DMS 273 treated with DMSO at 0.1 percent for 48 hours (cell line): ENCODE measurements at places on chromosomes 1 and 21.
A peak's percentile ranks its signal among the peaks of the same experiment; 100 is the strongest.

GRCh38 chr1:245965398-245965797, 541.7 kb downstream of the SMYD3 start:
- DNase-seq: no peak

DNA sequence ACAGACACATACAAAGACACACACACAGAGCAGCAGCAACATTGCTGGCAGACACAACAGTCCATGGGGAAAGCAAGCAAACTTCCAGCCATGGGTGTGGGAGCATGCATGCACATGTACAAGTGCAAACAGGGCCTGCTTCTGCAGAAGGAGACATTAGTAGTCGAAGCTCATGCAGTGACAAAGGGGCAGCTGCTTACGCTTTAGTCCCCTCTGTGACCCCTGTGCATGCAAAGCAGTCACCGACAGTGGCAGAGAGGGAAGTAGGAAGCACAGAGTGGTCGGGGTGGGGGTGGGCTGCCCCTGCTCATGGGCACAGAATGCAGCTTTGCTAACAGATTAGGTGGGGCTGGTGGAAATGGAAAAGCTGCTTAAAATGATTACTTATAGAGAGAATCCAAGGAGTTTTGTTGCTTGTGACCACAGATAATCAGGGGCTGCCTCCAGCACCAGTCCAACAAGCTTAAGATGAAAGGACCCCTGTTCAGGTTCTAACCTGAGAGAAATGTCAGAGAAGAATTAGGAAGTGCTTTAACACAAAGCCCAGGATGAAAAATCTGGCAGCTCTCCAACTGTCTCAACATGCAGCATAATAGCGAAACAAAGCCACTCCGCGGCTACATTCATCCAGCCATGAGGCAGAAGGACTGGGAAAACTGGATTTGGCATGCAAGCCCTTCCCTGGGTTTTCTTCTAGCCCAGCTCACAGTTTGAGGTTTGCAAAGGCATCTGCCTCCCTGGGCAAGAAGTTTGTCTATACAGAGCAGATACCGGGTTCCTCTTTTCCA, 378.9 kb downstream of the KCNH1 start:
- peak; percentile 73 for DNase-seq

DNA sequence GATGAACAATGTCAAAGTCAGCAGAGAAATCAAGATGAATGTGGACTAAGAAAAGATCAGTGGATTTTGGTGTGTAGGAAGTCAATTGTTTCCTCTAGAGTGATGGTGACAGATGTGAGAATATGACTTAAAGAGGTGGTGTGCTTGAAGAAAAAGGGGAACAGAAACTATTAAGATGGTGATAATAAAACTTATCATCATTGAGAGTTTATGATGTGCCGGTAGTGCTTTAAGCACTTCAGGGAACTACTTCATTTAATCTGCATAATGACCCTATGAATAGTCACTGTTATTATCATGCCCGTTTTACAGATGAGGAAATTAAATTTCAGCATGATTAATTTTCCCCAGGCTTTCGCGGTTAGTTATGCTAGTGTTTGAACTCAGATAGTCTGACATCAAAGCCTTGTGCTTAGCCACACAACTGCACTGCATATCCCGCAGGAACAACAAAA, 246.9 kb upstream of the LRRC7 start:
- no peak for DNase-seq

DNA sequence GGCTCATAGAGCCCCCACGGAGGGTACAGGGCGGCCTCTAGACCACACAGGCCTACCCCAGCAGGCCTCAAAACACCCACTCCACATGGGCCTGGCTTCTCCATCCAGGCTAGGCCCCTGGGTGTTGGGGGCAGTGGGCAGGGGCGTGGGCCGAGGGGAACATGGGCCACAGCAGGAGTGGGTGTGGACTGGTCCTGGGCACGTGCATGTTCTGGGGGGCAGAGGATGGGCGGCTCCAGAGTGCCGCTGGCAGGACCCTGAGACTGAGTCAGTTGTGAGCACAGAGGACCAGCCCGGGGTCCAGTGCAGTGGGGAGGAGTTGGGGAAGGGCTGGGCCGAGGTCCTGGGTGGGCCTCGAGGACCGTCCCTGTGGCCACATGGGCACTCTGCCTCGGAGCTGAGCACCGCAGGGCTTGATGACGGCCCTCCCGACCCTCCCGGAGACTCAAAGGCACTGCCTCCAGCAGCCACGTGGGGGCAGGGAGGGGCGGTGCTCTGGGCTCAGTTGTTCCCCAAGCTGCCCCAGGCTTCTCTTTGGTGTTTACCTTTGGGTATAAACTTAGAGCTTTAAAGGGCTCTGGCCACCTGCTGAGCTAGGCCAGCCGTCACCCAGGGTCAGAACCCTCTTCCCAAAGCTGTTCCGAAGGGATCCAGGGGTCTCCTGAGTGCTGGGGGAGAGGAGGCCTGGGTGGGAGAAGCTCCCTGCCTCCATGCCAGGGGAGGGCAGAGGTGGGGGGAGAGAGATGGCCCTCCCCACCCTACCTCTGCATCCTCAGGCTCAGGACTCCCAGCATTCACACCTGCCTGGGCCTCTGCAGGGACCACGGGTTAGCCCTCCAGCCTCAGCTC, 79.9 kb downstream of the MORN1 start:
- peak; percentile 38 for DNase-seq

- DNase-seq: no peak
Measured at GRCh38 chr1:236619398-236619797, 15.1 kb upstream of the HEATR1 start.

DNA sequence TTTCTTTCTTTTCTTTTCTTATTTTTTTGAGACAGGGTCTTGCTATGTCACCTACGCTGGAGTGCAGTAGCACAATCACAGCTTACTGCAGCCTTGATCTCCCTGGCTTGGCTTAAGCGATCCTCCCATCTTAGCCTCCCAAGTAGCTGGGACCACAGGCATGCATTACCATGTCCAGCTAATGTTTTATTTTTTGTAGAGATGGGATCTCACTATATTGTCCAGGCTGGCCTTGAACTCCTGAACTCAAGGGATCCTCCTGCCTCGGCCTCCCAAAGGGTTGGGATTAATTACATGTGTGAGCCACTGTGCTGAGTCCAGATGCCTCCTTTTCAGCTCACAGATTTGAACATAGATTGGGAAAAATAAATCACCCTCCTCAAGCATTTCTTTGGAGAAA, 95.7 kb downstream of the UROD start:
- no peak for DNase-seq

- DNase-seq: no peak
Measured at GRCh38 chr1:31507221-31507620, 69.1 kb upstream of the TINAGL1 start.

GRCh38 chr1:228062812-228063211, 19.7 kb upstream of the ARF1 start:
- DNase-seq: no peak

- no peak for DNase-seq
Measured at GRCh38 chr1:25096307-25097150, 135.8 kb downstream of the SYF2 start.

DNA sequence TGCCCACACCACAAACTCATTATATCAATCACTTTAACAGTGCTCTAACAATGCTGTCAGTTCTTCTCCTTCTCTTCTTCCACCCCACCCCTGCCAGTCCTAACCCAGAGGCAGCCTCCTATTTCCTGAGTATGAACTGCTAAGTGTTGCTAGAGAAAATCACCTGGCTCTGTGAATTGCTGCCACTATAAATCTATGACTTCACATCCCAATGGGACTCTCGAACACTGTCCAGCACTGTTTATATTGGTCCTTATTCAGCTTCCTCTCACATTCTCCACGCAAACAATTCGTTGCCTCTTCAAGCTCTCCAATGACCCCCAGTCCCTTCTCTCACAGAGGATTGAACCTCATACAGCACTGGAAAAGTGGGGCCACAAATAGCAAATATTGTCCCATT, 27.0 kb upstream of the USH2A start:
- no peak for DNase-seq

DNA sequence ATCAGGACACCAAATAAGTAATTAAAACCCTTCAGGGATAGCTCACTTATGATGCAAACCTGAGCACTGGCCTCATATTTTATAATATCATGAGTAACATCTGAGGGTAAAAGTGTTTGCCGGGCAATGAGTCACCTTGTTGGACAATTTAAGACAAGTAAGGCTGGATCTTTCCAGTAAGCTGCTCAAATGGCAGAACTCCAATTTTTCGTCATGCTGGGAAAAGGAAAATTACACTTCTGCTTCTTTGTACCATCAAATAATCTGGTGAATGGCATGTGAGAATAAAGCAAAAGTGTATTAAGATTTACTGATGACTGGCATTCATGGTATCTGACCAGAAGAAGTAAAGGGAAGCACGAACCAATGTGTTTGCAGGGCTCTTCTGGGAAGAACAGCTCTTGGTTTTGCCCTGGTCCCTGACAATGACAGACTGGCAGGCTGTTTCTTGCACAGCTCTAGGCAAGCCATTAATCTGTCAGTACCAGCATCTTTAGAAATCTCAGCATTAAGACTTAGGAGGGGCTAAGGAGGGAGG, 392.2 kb downstream of the VAV3 start:
- peak; percentile 54 for DNase-seq

- DNase-seq: no peak
Measured at GRCh38 chr1:85630493-85630892, 49.9 kb downstream of the CCN1 start.

- no peak for DNase-seq
Measured at GRCh38 chr1:36641776-36642175, 159.1 kb upstream of the CSF3R start.

DNA sequence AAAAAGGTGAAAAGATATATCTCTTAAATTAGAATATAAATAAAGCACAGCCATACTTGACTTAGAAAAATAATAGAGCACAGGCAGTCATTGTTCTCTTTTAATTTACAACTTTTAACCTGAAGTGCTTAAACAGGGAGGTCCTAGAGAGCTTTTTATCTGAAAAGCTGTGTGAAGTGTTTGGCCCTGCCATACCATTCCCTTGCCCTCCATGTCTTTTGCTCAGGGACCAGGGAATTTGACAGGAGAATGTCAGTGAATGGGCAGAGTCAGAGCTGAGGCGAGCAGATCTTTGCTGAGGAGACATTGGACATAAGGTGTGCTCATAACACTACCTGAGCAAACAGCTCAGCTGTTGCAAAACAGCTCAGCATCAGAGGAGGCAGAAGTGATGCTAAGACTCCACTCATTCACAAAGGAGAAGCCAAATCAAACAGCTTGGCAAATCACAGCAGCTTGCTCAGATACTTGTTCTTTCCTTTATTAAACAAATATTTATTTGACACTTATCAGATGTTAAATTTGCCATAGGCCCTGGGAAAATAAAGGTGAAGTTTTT, 14.9 kb upstream of the MGST3 start:
- no peak for DNase-seq

GRCh38 chr1:2358651-2359640, 32.4 kb downstream of the MORN1 start:
- DNase-seq: no peak

GRCh38 chr1:218459878-218460711, 115.0 kb downstream of the TGFB2 start:
- peak; percentile 31 for DNase-seq

DNA sequence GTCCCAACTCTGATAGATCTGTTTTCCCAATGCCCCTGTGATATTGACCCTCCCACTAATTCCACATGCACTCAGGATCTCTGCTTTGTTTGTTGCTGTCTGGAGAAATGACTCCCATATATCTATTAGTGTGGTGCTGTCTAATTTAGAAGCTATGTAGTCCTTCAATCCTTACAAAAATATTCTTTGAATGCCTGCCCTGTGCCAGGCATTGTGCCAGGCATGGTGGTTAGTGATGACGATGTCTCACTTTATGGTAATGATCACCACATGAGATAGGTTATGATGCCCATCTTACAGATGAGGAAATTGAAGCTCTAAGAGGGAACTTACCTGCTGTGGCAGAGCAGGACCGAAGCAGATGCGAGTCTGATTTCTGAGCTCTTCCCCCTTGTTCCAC, 12.9 kb downstream of the MYOG start:
- DNase-seq: no peak

- DNase-seq: no peak
Measured at GRCh38 chr1:18341291-18342069, 139.2 kb upstream of the KLHDC7A start.

- no peak for DNase-seq
Measured at GRCh38 chr1:241640867-241641622, 876 bp upstream of the CHML start.

DNA sequence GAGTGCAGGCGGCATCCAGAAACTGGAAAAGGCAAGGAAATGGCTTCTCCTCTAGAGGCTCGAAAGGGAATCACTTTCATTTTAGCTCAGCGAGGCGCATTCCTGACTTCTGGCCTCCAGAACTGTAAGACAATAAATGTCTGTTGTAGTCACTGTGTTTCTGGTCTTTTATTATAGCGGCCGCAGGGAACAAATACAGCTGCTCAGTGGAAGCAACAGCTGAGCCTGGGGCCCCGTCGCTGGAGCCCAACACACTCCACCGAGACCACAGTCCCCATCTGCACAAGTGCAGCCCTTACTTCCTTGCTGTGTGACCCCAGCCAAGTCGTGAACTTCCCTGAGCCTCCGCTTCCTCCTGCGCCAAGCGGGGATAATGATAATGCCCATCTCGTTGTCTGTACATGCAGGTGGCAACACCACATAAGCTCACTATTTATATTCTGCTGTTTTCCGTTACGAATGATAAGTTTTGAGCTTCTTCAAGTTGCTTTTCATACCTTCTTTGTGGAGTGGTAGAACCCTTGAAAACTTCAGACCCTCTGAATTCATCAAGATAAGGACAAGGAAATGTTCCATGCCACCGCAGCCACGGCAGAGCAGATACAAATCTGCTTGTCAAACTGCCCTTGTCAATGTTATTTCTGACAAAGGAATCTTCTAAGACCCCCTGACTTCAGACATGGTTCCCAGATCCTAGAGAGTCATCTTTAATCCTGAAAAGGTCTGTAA, 3.2 kb upstream of the LAPTM5 start:
- DNase-seq: no peak

DNA sequence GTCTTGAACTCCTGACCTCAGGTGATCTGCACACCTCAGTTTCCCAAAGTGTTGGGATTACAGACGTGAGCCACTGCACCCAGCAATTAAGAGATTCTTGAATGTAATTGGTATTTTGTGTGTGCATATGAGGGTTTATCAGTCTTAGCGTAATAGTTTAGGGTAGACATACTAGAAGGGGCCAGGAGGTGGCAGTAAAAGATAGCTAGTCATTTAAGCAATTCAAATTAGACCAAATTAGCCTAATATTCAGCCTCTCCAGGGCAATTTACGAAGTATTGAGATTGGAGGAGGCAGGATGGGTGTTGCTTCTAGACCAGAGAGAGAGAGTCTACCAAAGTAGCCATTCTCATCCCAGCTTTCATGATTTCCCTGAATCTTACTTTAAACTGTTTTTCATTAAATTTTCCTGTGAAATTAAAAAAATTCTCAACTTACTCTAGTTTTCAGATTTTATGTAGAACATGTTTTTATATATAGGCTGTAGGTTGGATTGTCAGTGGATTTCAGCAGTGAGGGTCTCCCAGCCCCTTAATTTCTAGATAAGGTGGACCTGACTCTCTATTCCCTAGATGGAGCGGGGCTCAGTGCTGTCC, 119.7 kb downstream of the HHAT start:
- DNase-seq: peak; percentile 66

GRCh38 chr21:29640080-29640508, 299.7 kb downstream of the GRIK1 start:
- no peak for DNase-seq
